ENCODE measurements at places on chromosomes 6 and 20.
A peak's percentile ranks its signal among the peaks of the same experiment; 100 is the strongest.

DNA sequence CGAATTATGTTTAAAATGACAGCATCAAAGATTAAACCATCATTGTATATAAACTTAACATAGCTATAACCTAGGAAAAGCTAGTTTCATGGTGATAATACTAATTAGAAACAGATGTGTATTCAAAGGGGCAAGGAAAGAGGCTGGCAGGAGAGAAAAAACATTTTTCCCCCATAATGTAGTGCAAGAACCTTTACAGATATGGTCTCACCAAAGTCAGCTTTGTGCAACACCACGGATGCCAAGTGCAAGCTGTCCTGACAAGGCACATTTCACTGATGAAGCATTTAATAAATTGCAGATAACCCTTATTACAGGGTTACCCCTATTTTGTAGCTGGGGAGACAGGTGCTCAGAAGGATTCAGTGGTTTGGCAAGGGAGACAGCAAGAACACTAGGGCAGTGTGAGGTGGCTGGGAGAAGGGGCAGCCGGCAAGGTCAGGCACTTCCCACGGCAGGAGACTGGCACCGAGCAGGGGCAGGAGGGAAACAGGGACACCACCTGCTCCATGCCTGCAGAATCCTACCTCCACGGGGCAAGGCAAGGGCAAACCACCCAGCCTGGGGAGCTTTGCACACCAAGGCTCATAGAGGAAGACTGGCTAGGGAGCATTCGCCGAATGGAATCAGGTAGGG lies 6.5 kb downstream of the RPS6KA2 start:
- no peak for DNase-seq

DNA sequence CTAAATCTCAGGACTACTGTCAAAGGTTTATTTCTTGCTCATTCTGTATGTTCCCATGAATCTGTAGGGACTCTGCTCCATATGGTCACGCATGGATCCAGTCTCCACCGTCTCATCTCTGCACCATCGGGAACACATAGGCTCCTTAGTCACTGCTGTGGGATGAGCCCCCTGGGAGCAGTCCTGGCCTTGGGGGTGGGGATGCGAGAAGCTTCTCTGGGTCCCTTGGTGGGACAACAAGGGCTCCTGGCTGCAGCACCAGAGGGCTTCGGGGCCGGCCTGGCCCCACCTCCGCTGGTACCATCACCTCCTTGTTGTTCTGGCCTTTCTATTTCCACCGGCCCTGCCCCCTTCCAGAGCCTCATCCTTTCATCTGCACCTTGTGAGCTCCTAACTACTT lies 148.4 kb downstream of the CDH4 start:
- DNase-seq = no peak

- DNase-seq = no peak
Measured at GRCh38 chr20:53019464-53019863, 47.3 kb downstream of the TSHZ2 start.

- DNase-seq = no peak
Measured at GRCh38 chr20:41177636-41178035, 40.3 kb downstream of the PLCG1 start.

- DNase-seq = no peak
Measured at GRCh38 chr20:58228484-58229197, at the start of gene ANKRD60. Gene ANKRD60, minus strand, starts transcription at chr20:58228653. Its CDS starts 0 bp downstream, at chr20:58228653.

DNA sequence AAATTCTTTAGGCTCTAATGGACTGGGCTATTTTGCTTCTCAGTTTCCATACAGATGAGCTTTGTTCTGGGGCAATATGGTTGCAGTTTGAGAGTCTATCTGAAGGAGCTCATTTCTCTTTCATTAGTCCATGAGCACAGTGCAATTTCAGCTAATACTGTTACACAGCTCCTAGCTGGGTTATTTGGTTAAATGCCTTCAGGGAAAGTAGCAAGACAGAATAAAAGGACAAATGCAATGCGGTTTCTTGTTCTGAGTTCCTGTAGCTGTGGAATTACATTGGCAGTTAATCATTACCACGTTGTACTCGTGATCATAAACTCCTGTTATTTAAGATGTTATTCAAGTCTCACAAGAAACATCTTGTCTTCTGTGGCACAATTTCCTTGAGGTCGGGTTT lies 127.7 kb downstream of the BFSP1 start:
- DNase-seq = peak; percentile 36

- DNase-seq = no peak
Measured at GRCh38 chr20:1897965-1898464, 2.8 kb downstream of the SIRPA start.

DNA sequence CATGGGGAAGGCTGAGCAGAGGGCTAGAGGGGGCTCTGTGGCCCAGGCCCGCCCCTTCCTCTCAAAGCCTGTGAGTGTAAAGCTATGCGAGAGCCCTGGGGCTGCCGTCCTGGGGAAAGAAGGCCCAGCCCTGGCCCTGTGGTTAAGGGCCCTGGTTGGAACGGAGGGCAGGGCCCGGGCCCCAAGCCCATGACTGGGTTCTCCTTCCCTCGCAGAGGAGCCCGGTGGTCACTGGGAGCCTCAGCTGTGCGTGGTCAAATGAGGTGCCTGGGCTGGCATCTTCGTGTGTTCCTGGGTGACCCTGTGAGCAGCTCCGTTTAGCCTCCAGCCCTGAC lies 56.0 kb downstream of the SMOC2 start:
- no peak for DNase-seq

GRCh38 chr20:31835977-31836852 lies 9.2 kb downstream of the FOXS1 start:
- DNase-seq = no peak

DNA sequence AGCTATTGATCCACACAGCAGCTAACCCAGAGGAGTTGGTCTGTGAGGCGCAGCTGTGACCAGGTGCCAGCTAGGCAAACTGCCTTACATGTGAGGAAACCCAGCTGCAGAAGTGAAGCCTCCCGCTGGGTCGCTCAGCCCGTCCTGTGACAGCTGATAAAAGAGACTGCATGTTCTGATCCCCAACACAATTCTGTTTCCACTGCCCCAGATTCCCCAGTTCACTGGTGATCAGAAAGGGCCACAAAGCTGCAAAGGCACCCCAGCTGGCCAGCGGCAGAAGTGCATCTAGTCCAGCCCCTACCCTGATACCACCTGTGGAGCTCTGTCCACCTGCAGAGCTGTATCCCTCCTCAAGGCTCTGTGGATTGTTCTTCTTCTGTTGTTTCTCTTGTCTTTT lies 64.5 kb downstream of the CTNNBL1 start:
- DNase-seq = no peak

DNA sequence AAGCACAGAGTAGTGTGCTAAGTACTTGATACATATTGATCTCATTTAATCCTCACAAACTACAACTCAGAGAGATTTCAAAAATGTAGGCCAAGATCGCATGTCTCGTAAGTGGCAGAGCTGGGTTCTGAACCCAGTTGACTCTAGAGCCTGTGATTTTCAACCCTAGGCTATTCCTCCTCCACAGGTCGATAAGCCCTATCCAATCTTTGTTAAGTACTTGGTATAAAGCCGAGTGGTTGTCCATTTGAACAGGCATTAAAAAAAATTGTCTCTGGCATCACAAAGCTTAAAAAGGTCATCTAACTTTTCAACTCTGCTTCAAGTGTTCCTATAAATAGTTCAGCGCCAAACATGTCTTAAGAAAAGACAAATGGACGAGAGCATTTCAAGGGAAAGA lies 37.4 kb downstream of the LYRM4 start:
- DNase-seq = no peak
